Hypothalamus (tissue), 51 donors: ENCODE measurements at places on chromosomes 5 and 9.

GRCh38 chr5:109685916-109686315 lies 3.8 kb upstream of the MAN2A1 start:
- no peak for DNase-seq

DNA sequence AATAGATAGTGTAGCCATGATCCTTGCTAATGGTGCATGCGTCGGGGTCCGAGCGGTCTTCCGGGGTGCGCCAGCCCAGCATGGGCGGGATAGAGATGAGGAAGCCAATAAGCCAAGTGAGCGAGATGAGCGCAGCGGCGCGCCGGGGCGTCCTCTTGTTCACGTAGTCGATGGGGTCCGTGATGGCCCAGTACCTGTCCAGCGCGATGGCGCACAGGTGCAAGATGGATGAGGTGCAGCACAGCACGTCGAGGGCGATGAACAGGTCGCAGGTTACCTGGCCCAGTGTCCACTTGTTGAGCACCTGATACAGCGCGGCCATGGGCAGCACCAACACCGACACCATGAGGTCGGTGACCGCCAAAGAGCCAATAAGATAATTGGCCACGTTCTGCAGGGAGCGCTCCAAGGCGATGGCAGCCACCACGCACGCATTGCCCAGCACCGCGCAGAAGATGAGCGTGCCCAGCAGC lies 1.1 kb downstream of the HTR1A start:
- DNase-seq = no peak

DNA sequence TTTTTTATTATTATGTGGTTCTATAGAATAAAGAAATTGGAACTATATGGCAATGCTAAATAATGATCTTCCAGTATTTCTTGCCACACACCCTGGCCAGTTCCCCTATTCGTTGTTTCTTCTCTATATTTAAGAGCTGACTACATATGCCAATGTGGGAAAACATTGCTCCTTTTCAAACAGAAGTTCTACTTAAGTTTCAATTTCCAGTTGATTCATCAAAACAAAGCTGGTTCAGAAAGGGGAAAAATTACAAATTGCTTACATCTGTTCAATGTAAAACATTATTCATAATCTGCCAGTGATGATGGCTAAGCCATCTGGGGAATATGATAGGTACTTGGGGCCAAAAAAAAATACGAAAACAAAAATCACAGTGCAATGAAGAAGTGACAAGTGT lies 76.9 kb downstream of the ST8SIA4 start:
- no peak for DNase-seq

- DNase-seq = no peak
Measured at GRCh38 chr9:129704807-129705206, 39.4 kb downstream of the PRRX2 start.

- DNase-seq = no peak
Measured at GRCh38 chr5:164336906-164337305, 831.5 kb downstream of the MAT2B start.

DNA sequence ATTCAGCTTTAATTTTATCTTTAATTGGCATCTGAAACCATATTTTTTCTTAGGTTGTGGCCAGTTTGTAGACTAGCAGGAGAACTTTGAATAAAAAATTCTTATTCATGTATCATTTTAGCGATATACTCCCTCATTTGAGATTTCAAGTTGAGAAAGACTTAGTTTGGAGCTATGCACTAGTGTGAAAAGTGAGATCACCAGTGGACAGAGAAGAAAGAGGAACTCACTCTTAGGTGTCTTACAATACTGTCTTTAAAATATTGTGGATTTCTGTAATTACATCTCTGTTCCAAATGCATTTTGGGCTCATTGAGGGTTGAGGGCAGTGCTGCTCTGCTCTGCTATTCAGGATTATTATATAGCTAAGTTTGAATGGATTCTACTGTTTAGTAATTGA lies 54.7 kb downstream of the NAA35 start:
- DNase-seq = no peak

GRCh38 chr9:104866191-104866590 lies 61.8 kb downstream of the ABCA1 start:
- DNase-seq = no peak

DNA sequence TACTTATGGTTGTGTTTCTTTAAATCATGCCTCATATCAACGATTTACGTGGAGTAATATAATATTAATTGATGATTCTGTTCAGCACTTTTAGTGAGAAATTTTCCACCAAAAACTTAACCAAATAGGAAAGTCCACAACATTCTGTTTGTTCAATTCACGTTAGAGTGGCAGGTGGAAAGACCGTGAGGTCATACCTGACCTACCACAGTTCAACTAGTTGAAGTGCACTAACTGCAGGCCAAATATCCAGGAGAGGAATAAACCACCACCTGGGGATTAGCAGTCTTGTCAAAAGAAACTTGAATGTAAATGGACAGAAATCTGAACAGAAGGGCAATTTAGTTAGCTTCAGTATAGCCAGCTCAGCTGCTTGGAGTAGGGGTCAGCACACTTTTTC lies 577.7 kb downstream of the KIF4B start:
- DNase-seq = no peak

DNA sequence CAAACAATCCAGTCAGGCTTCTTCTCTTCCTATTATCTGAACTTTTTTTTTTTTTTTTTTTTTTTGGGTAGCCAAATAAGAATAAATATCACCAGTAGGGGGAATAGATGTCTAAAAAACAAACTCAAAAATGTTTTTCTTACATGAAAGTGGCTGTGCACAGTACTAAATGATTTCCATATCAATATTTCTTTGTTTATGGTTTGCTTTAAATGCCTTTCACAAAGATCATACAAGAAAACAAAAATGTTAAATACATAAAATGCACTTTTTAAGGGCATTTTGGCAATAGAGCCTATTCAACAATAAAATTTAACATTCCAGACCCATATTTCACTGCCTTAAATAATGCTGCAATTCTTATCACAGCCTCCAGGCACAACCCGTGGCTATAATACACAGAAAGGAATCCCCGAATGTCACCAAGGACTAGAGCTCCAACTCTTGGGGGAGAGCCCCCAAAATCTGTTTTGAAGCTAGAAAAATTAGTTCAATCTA lies 91.1 kb upstream of the TBCA start:
- DNase-seq = no peak

- no peak for DNase-seq
Measured at GRCh38 chr5:170446365-170446764, 57.2 kb upstream of the KCNMB1 start.

GRCh38 chr5:150313921-150314716 lies 11.4 kb upstream of the ARSI start:
- DNase-seq = no peak

GRCh38 chr5:116507051-116507537 lies 67.5 kb downstream of the SEMA6A start:
- no peak for DNase-seq

- no peak for DNase-seq
Measured at GRCh38 chr9:4382722-4383317, 83.0 kb upstream of the GLIS3 start.

GRCh38 chr5:74617202-74617601 lies 23.3 kb downstream of the ENC1 start:
- DNase-seq = no peak

- no peak for DNase-seq
Measured at GRCh38 chr5:68740226-68740910, 353.4 kb upstream of the SLC30A5 start.

GRCh38 chr5:173664154-173664526 lies 47.7 kb upstream of the BOD1 start:
- DNase-seq = no peak

DNA sequence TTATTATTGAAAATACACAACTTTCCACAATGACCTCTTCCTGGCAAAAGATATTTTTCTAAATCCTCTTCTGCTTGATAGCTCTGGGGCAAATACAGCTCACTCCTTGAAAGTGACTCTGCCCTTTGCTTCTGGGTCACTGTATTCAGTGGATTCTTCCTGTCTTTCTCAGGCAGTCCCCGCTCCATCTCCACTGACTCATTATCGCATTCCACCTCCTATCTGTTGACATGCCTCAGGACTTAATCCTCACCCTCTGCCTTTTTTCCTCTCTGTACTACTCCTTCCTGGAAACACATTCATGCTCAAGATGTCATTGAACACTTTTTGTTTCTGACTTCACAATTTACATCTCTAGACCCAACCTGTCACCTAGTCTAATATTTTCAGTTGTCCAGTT lies 8.4 kb upstream of the RGS7BP start:
- no peak for DNase-seq

DNA sequence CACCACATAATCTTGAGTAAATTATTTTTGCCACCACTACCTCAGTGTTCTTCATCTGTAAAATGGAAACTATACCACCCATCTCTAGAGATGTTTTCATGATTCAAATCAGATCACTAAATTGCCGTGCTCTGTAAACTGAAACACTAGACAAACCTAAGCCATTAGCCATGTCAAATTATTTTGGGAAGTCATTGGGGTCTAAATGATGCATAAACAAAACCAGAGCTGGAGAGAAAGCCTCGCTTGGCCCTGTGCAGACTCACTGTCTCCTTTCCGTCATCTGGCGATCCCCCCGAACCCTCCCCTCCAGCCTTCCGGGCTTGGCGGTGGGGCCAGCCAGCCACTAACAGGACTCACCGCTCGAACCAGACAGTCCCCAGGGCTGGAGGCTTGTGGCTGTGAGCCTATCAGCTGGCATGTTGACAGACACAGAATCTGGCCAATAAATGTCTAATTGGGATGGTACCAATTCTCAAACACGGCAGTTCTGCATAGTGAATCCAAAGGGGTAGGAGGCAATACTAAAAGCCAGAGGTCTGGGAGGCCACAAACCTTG lies 256.5 kb downstream of the SEC61B start:
- DNase-seq = no peak

DNA sequence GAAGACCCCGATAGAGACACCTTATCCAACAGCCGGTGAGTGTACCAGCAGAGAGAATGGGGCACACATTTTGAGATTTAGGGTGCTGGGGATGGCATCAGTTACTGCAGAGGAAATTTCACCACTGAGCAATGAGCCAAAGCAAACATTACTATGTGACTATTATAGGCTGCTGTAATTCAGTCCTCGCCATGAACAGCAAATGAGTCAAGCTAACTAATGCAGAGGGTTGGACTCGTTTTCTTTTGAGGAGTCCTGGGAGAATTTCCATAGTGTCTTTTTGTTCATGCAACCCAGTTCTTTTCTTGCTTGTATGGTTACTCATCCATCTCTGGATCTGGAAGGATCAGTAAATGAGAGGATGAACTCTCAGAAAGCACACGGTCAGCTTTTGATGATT lies 323.8 kb downstream of the PSAT1 start:
- no peak for DNase-seq

DNA sequence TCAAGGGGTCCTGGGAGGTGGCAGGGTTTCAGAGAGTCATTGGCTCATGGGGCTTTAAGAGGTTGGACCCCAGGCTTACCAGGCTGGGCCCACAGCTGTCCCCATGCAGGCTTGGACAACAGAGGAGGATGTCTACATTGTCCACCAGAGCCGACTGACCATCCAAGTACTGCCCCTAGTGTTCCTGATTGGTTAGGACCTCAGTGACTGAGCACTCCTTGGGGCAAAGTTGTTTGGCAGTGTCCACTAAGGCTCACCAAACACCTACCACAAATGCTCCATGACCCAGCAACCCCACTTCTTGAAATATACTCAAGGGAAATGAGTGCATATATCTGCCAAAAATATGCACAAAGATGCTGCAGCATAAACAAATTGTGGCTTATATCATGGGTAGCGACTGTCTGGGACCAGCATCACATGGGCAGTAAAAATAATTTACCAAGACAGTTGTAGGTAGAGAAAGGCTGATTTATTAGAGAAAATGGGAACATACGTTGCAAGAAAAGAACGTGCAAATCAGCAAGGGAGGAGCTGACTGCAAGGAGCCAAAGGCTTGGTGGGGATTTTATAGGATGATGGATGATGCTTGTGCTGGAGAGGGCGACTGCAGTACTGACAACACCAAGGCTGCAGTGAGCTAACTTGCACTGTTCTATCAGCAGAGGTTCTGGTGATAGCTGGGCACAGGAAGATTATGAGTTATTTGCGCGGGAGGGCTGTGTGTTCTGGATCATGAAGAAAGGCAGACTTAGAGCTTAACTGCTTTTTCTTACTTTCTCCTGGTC lies 265.2 kb downstream of the GADD45G start:
- no peak for DNase-seq

DNA sequence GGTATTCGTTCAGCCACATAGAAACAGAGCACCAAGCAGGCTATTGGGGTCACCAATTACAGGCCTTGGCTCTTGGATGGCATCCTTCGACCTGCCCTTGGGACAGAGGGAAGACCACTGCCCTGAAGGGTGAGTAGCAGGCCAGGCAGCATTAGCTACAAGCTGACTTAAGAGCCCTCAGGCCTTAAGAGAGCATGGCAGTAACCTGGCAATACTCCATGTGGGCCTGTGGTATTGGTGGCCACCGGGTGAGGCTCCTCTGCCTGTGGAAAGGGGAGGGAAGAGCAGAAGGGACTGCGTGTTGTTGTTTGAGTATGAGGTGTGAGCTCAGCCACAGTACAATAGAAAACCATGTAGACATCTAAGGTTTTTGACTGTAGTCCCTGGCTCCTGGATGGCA lies 170.6 kb downstream of the MCTP1 start:
- DNase-seq = no peak

- no peak for DNase-seq
Measured at GRCh38 chr5:37619353-37619752, 220.5 kb downstream of the GDNF start.

DNA sequence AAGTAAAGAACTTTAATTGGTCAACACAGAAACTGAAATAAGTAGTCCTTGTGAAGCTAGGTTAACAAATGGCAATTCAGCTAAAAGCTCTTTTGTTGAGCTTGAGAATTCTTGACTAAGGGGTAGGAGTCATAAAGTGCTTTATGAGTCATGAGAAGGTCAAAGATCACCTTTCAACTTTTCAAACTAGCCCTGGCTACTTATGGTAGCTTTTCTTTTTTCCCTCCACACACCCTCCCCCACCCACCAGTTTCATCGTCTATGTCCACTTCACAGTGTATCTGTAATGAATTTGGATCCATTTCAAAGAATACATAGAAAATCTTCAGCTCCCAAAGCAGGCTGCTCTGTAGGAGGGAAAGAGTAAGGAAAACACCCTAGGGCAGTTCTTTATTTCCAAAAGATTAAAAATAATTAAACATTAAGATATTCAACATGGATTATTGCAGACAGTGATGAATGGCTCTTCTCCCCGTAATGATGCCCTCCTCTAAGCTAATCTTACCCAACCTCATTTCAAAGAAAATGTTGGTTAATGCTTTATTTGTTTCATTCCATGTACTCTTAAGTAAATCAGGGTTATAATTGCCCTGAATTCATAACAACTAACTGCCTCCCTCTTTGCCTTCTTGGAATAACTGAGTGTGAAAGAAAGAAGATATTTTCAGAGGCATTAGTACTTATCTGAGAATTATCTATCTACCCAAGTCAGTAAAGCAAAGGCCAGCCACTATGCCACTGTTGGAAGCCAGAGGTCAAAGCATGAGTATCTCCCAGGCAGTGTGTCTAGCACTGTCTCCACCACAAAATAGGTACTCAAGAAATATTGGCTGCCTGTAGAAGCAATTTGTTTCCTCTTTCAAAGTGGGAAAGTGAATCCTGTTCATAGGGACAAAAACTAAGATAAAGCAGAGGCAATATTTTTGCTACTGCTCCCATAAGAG lies 290.6 kb downstream of the PIK3R1 start:
- DNase-seq = no peak

DNA sequence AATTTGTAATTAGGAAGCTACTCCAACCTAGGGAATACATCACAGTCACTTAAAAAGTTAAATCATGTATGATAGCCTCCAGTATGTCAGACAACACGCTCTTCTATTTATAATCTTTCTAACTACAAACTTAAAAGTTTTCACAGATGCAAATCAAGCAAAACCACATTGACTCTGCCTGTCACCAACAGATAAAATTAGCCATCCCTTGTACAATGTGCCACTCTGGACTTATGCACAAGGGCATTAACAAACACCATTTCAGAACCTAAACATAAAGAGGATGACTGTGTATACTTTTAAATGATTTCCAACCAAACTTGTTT lies 14.7 kb downstream of the ERP44 start:
- no peak for DNase-seq
